NCI-H1105 treated with DMSO at 0.1 percent for 48 hours (cell line): ENCODE measurements at places on chromosomes 6 and 20.

- DNase-seq: no peak
These were observed 166.8 kb upstream of the GRIK2 start for GRCh38 chr6:101226677-101227135.

DNA sequence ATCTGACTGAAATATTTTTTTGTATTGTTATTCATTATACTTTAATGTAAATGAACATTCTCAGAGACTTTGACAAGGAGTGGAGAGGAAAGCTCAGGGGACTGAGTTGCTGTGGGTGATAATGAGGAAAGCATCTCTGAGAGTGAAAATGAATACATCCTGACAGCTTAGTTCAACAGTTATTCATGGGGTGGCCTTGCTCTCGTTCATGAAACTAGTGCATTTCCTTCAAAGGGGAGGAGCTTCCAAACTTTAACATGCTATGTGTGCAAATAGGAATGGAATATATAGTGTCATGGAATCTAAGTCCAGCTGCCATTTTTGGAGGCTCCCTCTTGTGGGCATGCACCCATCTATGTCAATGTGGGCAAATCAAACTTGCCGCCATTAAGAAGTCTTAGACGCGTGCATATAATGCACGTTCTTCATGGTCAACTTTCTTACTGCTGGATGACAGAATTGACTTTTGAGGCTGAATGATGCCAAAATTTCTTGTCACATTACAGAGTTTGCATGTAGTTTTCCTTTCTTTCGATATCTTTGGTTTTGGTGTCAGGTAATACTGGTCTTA lies 124.3 kb upstream of the TMEM170B start:
- DNase-seq: no peak

- no peak for DNase-seq
These were observed 255.1 kb upstream of the CDYL start for GRCh38 chr6:4521070-4521469.

DNA sequence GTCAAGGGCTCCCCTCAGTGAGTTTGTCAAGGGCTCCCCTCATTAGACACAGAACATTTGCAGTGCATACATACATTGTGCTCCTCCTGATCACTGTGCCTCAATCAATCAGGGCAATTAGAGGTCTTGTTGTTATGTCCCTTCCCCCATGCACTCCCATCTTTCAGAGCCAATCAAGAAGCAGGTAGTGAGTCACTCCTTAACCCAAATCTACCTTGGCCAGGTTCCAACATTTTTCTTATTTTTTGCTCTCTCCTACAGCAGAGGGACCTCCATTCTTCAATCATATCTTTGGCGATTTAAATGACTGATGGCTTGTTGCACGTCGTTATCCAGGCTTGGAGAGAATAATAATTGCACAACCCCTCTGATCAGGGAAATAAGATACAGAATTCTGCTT lies 409.9 kb upstream of the SPTLC3 start:
- DNase-seq: peak; percentile 61

- peak; percentile 81 for DNase-seq
These were observed 20.7 kb downstream of the GTPBP2 start for GRCh38 chr6:43608310-43608763.

DNA sequence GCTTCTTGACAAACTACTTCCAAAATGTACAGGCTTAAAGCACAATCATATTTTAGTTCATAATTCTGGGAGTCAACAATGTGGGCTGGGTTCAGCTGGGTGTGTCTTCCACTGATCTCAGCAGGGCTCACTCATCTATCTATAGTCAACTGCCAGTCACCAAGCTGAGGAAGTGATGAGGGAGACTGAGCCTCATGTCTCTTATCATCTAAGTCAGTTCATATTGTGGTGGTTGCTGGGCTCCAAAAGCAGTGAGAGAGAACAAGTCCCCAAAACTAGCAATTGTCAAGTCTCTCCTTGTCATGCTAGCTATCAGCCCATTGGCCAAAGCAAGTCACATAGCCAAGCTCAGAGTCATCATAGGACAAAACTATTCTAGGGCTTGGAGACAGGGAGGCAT lies 465.9 kb upstream of the ARID1B start:
- DNase-seq: no peak

DNA sequence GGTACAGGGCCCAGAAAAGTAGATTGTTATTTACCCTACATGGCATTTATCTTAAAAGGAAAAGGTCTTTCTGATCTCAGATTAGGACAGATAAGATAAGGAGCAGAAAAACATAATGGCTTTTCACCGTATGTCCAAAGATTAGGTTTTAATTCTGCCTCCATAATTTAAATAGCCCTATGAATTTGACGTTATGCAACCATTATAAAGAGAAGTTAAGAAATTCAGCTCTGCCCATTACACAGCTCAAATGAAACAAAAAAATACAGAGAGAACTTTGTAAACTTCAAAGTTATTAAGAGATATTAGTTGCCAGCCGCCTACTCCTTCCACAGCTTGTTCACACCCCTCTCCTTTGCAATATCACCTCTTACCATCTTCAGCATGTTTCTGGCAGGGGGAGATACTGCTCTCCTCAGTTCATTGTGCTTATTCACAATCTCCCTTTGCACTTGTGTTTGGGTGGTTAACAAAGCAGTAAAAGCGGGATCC lies 8.1 kb downstream of the CRISP3 start:
- DNase-seq: no peak

GRCh38 chr20:8386991-8387390 lies 254.9 kb downstream of the PLCB1 start:
- no peak for DNase-seq

DNA sequence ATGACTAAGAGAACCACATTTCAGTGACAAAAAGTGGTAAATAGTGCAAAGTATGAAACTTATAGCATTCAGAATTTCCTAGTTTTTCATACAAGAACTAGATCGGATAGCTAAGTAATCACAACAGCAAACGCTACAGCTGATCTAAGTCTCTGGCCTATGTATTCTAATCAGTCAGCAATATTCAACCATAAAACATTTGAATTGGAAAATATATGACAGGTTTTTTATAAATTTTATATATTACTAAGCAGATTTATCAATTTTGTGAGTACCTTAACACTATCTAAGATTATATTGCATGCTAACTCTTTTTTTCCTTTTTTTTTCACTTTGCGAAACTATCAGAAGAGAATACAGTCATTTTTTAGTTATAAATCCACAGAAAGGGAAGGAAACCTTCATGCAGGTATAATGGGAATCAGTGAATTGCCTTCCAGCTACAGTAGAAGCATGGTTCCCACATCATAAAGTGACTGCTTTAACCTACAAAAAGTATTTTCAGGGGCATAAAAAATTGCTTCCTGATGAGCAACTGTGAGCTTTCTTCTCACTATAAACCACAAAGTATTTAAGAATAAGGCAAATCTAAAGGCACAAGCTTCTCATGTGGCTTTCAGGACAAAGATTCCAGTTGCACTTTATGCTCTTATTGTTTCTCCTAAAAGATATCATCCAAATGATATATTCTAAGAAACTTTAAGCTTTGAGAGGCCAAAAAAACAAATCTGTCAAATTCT lies 74.0 kb upstream of the GJE1 start:
- DNase-seq: no peak

GRCh38 chr20:58619077-58619863 lies 31.8 kb upstream of the STX16 start:
- DNase-seq: no peak

DNA sequence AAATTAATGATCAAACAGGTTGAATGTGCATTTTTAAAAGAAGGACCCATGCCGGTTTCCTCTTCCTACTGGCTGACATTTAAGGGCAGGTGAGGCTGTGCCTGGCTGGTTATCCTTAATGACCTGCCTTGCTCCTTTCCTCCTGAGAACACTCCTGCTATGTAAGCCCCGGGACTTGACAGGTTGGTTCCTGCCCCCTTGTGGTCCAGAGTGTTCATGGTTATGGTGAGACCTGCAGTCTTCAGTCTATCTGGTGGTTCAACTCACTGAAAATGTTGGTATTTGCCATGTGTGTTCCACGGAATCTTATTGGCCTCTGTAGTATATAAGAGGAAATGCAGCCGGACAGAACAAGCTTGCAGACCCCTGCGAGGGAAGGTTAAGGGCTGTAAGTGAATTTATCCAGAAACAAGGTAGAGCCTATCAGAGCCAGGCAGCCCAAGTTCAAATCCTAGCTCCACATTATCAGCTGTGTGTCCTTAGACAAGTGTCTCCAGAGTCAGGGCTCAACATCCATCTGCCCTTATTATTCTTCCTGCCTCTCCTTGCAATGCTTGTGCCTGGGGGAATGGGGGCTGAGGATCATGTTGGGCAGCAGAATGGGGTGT lies 5.2 kb upstream of the BPIFA3 start:
- DNase-seq: peak; percentile 71

DNA sequence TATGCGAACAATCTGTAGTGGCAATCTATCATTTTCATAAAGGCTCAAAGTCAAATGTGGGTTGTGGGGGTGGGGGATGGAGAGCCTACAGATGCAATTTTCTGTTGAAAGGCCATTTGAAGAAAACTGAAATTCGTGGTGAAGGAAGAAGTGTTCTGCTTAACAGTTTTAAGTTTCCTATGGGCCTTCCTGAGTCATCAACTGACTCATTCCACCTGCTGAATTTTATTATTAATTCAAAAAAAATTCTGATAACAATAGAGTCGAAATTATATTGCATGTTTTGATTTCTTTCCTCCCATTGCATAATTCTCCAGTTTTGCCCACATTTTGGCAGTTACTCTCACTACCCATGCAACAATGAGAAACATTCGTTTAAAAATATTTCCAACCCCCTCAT lies 622.3 kb upstream of the ARID1B start:
- no peak for DNase-seq

DNA sequence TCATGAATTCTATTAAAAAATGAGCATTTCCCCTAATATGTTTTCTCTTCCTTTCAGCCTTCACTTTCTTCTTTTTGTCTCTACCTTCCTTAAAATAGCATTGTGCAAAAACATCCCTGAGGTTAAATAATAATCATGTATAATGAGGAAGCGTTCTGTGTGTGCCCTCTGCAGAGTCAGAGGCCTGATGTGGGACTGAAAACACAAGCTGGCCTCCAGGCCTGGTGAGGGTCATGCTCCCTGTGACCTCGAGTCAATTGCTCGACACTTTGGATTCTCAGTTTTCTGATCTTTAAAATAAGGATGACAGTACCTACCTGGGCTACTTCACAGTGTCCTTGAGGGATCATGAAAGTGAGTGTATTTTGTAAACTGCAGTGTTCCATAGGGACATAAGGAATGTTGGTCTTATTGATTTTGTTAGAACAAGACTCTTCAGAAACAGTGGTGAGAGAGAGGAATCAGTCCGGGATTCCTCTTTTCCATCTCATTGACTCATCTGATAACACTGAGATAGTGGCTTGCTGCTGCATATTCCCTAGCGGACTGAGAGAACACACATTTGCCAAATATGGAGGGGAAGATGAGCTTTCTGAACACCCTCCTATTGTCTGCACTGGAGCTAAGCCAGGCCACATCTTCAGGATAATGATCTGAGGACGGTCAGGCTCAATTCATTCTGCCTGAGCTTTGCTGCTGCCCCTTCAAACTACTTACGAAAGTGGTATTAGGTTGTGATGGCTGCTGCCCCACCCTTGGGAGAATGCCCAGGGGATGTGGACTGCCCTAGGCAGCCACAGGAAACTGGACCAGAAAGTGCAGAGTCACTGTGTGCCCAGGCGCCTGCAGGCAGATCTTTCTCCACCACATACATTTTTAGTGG lies 39.6 kb upstream of the PDE7B start:
- DNase-seq: no peak

- peak; percentile 98 for DNase-seq
These were observed 26.9 kb downstream of the ANKEF1 start for GRCh38 chr20:10061641-10062040.

DNA sequence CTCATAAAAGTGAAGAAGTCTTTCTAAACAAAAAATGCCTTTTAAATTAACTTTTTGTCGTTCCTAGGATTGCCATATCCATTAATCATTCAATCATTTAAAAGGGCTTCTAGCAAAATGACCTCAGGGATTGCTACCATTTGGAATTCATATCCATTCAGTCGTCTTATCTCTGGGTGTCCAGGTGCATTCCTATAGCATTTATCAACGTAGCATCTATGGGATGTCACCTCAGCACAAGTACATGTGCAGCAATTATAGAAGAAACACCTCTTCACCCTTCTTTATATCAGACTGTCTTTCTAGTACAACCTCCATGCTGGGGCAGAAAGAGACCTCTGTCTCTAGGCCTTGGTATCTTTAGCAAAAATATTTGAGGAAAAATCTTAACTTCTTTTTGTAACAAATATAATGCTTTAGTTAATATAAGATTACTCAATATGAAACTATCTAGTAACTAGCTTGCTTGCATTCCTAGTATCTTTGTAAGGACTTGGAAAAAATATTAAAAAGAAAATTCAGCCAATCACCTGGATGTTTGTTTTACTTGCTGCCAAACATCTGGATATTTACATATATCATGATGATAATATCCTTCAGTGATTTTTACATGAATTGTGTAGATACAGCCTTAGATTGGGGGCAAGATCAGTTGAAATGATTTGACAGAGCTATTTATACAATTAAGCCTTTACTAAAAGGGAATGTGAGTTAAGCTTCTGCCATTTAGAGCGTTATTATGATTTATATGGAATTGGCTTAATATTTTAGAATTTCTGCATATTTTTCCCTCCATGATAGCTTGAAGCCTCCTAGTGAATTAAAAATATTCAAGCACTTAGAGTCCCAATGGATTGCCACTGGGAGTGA lies 356.8 kb downstream of the HDGFL1 start:
- no peak for DNase-seq

DNA sequence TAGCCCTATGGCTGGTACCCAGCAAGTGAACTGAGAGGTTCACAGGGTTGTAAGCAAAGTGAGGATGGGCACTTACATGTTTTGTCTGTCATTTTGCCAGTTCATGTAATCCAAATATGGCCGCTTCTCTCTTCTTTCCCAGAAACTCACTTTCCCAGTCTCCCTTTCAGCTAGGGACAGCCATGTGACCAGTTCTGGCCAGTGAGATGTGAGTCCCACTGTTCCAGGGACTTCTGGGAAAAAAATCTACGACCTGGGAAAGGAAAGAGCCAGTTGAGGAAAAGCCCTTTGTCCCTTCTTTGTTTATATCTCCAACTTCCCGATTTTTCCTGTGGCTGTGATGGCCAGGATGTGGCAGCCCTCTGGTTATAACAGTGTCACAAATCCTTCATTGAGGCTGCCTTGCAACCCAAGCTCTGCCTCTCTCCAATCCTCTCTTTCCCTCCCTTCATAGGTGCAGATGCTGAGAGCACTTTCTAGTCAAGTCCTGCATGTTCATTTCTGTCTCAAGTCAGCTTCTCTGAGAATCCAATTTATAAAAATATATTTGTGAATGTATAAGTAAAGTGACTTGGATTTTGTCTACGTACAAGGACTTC lies 148.6 kb upstream of the ZFP64 start:
- no peak for DNase-seq

- no peak for DNase-seq
These were observed 680.0 kb downstream of the RNF144B start for GRCh38 chr6:19067165-19067564.

DNA sequence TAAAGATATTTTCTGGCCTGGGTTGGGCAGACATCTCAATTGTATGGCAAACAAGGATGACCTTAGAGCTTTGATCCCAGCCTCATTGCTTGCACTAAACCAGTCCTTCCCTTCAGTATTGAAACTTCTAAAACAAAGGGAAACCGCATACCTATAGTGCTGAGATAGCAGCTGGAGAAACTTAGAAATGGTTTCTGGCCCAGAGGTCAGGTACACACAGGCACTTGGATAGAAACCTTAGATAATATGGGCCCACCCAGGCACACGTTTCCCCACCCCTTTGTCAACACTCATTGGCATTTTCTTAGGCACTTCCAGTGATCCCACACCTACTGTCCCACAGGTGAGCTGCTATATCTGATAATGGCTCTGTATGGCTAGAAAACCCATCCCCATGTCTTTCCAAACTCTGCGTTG lies 22.1 kb downstream of the NRSN1 start:
- DNase-seq: no peak
